Stimulated activated naive CD4-positive, alpha-beta T cell (primary cell): ENCODE measurements at places on chromosomes 5 and 9.

DNA sequence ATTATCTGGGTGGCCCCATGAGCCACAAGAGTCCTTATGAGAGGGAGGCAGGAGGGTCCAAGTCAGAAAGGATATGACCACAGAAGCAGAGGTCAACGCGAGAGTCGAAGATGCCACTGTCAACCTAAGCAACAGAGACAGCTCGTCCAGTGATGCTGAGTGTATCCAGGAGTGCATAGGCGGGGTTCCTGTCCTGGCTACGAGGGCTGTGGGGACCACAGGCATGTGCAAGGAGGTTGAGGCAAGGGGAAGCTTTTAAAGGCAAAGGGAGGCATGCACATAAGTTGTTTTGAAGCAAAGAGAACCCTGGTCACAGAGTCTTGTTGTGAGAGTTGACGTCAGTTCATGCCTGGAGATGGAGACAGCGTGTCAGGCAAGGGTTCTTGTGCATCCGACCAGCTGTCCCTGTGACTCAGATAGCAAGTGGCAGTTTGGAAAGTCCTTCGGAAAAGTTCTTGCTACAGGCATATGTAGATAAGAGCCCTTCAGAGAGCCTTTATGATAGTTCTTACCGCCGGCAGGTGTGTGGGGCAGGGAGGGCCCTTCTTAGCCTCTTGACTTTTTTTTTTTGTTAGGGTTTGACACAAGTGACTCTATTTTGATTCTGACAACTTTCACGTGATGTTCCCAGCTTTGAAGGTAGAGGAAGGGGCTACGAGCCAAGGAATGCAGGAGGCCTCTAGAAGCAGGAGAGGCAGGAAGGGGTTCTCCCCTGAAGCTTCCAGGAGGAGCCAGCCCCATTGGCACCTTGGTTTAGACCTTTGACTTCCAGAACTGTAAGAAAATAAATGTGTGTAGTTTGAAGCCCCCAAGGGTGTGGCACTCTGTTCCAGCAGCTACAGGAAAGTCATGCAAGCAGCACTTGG is 66.0 kb upstream of the FCN1 start:
- no peak for DNase-seq

- DNase-seq = no peak
These were observed 80.5 kb downstream of the AMBP start for GRCh38 chr9:113997610-113998009.

DNA sequence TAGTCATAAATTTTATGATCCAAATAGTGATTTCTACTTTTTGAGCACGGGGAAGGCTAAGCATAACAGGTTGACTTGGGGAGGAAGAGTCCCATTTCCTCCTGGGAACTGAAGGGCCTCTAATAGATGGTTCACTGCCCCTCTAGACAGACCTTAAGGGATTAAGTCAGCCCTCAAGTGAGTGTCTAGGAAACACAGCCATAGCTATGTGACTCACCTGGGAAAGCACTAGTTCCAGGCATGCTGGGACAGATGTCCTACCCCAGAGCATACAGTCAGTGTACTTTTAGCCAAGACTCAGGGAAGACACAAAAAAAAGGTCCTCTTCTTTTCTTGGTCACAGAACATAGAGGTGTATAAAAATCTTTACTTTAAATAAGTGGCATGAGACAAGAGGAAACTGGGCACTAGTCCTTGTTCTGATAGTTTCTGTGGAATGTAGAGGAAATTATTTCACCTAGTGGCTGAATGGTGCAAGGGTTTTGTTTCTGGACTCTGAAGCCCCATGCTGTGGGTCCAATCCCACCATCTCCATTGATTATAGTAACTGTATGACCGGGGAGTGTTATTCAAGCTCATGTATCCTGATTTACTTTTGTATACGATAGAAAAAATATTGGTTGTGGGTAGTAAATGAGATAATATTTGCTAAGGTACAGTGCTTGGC is 86.0 kb downstream of the NREP start:
- DNase-seq = no peak

DNA sequence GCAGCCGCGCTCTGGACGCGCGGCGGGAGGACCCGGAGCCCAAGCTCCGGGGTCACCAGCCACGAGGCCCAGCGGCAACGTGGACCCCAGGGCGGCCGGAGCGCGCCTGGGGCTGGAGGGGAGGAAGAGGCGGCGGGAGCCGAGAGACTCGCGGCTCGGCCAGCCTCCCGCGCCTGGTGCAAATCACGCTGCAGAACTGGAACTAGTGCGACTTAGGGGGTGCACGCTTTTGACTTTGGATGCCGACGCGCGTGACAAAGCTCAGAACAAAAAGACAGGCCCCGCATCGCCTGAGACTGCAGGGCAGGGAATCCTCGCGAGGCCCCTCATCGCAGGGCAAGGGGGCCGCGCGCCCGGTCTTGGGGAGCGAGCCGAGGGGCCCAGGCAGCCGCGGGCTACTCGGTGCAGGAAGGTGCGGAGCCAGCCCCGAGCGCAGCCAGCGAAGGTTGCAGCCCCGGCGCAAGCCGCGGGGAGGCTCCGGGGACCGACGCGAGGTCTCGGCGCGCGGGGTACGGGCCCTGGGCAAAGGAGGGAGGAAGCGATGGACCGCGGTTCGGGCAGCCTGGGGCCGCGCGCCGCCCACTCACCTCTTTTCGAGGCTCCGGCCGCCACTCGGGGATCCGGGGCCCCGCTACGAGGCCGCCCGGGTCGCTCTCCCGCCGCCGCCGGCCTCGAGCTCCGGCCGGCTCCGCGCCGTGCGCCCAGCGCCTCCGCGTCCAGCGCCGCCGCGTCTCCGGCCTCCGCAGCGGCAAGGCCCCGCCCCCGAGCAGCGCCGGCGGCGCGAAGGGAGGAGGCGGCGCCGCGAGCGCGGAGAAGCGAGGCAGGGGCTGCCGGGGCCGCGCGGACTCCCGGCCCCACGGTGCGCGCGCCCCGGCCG is at the start of gene GOLM1:
TSS of gene GOLM1 (minus strand) at position 735 of the 877 bp plus-strand sequence. CDS start 20,238 bp downstream, outside the sequence.
- DNase-seq = no peak

- DNase-seq = no peak
These were observed 495.6 kb upstream of the CTNND2 start for GRCh38 chr5:12399868-12400267.

GRCh38 chr5:177132136-177133095 is 1.2 kb upstream of the NSD1 start:
- peak; percentile 54 for DNase-seq

DNA sequence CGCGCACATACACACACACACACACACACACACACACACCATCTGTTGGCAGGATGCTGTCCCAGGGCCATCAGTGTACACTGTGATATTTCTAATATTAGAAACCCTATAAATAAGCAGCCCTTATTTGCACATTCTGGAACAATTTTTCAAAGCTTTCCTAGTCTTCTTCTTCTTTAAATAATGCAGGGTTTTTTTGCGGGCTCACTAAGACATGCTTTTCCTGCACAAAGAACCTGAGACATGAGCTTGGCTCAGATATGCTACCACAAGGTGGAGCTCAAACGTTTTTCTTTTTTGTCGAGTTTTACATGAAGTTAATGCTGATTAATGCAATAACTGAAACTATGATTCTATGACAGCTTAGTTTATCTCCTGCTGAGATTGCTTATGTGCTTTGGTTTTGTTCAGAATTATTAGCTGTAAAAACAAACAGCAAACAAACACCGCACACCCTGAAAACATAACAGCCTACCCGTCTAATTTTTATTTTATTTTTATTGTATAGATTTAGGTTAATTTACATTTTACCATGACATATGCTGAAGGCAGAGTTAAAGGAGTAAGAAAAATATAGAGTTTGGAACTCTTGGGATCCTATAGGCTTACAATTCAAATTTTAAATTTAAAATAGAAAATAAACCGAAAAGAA is 95.8 kb downstream of the ALDH1A1 start:
- DNase-seq = no peak

GRCh38 chr9:8436786-8437185 is 637.2 kb upstream of the DMAC1 start:
- DNase-seq = no peak

GRCh38 chr9:123316053-123316718 is 39.8 kb upstream of the CRB2 start:
- DNase-seq = no peak

- no peak for DNase-seq
These were observed 715.2 kb upstream of the ZNF608 start for GRCh38 chr5:125461641-125462072.

DNA sequence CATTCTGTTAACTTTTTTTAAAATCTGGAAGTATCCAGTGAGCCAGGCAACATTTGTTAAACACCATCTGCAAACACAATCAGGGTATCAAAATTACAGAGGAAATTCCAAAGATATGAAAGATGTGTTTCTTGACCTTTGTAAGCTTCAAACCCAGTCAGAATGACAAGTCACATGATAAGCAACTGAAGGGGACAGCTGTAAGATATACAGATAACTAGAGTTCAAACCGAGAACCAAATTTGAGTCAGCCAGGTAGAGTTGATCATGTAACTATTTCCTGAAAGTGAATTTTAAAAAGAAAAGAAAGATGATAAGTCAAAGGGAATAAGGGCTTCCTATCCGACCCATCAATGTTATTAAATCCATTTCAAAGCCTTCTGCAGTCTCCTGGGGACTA is 196.2 kb downstream of the DEPDC1B start:
- DNase-seq = no peak

DNA sequence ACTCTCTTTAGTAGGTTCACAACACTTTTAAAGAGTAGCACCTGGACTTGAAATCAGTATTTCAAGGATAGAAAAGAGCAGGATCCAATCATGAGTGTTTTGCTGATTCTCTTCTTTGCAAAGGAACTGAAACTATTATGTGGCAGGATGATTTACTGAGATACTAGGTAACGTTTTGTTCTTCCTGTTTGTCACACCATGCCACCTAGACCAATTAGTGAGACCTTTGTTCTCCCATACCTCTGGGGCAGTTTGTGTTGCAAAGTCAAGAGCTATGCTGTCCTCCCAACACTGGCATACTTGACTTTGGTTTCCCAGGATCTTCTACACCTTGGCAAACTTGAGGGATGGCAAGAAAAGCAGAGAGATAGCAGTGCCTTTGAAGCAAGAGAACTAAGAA is 43.4 kb downstream of the PPP1R2B start:
- DNase-seq = no peak

GRCh38 chr5:93409691-93410090 is 171.3 kb downstream of the NR2F1-AS1 start:
- DNase-seq = no peak

DNA sequence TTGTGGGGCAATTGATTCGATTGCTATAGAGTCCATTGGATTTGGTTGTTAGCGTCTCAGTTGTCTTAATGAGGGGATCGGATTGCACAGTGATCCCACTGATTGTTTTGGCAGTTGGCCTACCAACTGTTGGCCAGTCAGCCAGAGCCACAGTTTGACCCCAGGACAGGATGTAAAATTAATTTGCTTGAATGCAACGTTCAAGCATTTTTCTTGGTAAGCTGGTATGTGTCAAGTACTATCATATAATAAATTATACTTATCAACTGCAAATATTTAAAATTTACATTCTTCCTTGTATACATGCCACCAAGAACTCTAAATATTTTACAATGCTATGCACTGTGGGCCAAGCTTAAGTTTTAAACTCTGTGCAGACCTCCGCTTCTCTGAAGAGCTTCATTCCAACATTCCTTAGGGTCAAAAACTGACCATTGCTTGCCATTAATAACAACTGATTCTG is 80.4 kb upstream of the OSMR start:
- DNase-seq = no peak

GRCh38 chr9:21078702-21079101 is 960 bp upstream of the IFNB1 start:
- no peak for DNase-seq

DNA sequence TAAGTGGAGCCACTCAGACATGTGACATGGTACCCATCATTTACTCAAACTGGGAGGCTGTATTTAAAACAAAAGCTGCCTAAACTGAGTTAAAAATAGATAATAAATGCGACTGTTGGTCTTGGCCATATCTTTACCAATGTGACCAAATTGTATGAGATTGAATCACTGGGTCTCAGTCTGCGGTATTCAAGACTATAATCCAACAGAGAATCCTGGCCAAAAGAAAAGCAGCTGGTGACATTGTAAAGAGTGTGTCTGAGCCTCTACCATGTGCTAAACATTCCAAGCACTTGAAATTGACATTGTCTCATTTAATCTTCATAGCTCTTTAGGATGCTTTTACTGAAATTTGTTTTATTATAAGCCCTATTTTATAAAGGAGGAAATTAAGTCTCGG is 282.6 kb downstream of the ZNF608 start:
- DNase-seq = no peak

DNA sequence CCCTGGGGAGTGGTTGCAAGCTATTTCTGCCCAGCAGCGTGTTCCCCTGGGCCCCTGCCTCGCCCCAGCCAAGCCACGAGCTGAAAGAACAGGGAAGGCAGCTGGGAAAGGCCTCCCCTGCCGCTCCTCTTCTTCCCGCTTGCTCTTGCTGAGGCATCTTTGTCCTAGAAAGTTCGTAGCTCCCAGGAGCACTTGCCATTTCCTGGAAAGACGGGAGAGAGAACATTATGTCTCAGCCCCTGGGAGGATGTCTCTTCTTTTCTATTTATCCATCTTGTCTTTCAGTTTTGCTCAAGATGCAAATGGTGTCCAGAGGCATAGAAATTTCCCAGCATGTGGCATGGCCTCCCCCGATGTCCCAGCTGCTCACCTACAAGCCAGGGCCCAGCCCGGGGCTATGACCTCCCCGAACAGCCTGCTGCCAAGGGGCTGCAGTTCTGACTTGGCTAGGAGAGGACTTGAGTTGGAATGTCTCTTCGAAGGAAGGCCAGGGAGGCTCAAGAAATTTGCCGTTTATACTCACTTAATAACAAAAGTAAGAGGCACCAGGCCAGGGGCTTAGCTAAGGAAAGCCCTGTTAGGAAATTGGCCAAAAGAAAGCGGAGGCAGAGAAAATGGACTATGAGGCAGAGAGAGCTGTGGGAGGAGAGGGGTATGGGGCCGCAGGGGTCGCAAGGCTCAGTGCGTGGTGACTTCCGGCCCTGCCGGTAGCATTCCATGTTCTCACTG is 87.3 kb downstream of the LIFR start:
- DNase-seq = no peak

GRCh38 chr5:112316006-112316405 is 103.1 kb downstream of the EPB41L4A start:
- no peak for DNase-seq

- no peak for DNase-seq
These were observed 41.2 kb downstream of the ERP44 start for GRCh38 chr9:100057624-100058023.

- DNase-seq = no peak
These were observed 210.1 kb upstream of the MVB12B start for GRCh38 chr9:126116351-126117157.

DNA sequence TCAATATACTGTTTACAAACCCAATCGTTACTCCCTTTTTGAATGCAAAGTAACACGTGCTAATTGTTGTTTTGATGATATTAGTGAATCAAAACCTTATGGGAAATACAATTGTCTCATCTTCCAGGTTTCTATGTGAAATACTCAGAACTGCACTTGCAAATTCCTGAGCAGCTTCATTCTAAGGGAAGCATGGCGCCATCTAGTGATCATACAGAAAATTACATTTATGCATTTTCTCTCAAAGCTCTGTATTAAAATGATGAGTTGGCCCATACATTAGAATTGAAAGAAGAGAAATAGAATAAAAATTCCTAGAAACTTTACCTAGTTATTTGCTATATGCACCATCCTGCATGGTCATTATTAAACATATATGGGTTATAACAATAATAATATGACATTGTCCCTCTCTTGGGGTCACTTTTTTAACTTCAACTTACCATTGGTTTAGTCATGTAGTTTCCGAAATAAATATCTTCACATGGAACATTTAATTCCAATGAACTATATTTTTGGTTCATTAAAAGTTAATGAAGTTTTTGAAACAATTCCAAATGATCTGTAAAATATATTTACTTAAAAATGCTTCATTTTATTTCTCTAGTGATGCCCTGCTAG is 220.0 kb downstream of the PDE4D start:
- peak; percentile 19 for DNase-seq

- DNase-seq = no peak
These were observed 310.9 kb downstream of the ACTL7B start for GRCh38 chr9:108544866-108545265.
